ENCODE measurements at places on chromosomes 6 and 20.

DNA sequence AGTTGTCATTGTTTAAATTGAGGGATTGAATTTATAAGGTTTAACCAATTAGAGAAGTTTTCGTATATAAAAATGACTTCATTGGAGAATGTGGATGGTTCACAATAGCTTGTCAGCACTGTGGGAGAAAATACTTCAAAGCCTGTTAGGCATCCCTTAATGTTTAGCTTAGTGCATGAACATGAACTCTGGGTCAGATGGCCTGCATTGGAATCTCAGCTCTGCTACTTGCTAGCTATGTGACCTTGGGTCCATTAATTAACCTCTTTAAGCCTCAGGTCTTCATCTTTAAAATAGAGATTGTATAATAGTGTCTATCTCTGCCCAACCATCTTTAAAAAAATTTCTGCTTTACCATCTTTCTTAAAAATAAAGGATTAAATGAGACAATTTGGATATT, 11.1 kb downstream of the CTNNBL1 start:
- DNase-seq = no peak

GRCh38 chr20:34010405-34010931, 16.8 kb downstream of the RALY start:
- no peak for DNase-seq

DNA sequence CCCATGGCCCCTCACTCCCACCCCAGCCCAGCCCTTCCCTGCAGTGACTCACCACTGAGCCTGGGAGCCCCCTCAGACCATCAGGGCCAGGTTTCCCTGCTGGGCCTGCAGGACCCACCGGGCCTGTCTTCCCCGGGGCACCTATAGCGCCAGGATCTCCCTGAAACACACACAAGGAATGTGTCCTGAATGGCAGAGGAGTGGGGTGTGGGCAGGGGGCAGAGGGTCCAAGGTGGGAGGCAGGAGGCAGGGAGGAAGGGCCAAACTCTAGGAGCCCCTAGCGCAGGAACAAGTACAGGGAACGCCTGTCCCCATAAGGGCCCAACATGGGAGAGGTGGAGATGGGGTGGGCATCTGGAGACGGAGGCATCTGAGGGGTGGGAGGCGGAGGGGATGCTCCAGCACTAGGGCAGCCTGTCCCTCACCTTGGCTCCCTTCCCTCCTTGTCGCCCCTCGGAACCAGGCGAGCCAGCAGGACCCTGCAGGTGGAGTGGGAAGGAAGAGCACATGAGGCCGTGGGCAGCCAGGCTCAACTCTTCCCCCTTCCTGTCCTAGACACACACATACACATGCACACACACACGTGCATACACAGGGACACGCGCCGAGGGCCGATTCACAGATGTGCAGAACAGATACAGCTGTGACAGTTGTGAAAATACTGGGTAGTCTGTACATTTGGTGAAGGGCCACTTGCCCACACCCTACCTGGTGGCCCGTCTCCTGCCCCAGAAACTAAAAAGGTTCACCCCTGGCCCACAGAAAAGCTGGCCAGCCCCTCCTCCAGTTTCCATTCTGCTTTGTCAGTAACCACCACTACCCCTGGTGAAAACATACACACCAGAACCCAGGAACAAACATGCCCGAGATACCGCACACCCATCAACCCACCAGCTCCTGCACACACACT, 24.6 kb downstream of the COL11A2 start:
- no peak for DNase-seq

DNA sequence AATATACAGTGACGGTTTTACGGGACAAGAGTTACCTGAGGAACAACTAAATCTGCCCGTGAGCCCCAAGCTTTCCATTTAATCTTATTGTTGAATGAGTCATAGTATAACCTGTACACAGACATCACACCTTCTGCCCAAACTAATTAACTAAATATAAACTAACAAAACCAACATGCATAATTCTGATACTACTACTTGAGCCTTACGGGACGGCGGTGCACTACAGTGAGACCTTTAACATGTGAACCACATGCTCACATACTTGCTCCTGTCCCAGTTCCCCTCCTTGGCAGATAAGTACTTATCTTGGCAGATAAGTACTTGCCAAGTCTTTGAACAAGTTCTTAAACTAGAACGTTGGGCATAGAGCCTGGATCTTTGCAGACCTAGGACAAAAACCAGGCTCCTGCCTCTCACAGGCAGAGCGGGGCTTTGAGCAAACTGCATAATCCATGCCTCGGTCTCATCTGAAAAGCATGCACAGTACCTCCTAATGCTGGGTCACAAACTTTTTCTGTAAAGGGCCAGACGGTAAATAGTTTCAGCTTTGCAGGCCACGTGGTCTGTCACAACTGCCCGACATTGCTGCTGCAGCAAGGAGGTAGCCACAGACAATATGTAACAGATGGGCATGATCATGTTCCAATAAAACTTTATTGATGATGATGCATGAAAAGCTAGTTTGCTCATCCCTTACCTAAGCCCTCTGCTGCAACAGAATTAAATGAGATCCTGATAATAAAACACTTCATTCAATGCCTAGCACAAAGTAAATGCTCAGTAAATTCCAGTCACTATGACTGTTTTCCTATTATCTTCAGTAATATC, 23.0 kb downstream of the ZNF217 start:
- DNase-seq = no peak

- DNase-seq = no peak
Observed at GRCh38 chr20:63224412-63225081, 8.6 kb upstream of the YTHDF1 start.

DNA sequence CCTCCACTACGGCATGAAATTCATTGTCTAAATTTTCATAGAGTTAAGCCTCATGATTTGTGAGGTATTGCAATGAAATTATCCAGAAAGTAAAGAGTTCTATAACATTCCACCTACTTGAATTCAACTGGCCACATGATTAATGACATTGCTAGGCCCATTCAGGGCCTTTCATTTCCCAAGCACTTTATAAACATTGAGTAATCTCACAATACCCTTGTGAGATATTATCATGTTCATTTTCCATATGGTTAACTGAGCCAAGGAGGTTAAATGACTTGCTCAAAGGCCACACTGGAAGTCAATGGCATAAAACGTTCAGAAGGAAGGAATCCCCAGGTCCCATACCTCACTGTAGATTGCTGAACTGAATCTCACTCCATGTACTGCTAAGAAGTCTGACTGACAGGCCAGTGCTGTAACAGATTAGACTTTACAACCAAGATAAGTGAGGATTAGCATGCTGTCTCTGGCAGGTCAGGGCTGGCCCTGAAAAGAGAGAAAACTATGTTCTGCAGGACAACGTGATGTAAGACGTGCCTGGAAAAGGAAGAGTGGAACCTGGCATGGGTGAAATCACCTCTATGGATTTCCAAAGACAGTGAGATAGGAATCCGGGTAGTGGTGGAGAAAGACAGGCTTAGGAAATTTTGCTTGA, 75.9 kb upstream of the SPACA1 start:
- no peak for DNase-seq

DNA sequence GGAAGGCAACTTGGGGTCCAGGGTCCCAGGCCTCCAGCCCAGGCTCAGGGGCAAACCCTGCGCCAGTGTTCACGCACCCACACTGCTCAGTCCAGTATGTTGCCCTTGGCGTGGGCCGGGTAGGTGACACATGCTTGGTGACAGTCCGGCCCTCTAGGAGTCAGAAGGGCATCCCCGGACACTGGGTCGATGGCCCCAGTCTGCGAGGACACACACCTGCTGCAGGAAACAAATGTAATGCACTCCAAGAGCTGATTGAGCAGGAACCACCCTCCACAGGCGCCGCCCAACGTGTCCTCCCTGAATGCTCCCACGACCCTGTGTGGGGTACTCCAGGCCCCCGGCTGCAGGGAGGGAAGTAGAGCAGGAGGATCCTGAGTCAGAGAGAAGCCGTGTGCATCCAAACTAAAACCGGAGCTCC, 160.7 kb downstream of the DLL1 start:
- no peak for DNase-seq

DNA sequence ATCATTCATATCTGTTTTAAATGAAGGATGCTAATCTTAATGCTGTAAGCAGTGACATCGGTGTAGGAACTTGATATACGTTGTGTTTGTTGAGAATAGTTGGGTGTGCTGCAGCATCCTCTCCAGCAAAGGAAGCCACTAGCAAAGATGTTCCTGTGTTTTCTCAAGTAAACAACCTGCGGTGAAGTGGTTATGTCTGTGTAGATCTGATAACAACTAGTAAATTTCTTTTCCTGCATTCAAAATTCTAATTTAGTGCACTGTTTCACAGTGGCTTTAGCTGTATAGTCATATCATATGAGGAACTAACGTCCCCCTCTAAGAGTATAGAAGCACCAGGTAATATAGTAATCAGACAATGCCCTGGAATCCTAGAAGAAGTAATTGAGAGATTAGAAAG, 38.7 kb downstream of the NCOA7 start:
- no peak for DNase-seq

- DNase-seq = no peak
Observed at GRCh38 chr6:42452171-42453030, 675 bp upstream of the TRERF1 start.

DNA sequence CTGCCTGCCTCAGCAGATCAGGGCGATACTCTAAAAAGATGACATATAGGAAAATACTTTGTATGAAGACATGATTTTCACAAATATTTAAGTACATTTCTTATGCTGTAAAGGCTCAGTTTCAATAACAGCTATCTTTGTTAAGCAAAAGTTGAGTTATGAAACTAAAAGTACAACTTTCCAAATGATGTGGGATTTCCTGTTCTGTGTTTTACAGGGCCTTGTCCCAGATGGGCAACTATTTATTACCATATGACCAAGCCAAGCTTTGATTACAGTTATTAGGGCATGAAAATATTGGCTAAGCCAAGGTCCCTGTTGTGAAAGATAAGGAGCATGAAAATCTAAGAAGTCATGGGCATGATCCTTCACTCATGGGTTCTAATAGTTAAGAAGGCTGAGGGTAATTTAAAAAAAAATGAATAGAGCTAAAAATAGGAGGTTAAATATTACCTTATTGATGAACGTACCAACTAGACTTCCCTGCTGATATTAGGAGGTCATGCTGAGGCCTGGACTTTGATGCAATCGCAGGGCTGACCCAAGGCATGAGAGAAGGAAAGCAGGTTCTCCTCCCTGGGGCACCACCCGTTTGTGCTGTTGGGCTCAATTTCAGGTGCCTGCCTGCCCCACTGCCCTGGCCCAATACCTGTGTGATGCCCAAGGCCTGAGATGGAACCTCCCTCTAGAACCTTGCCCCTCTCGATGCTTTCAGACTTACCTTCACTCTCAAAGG, 294.4 kb upstream of the PRDM1 start:
- no peak for DNase-seq

GRCh38 chr6:70369332-70369950, 43.9 kb upstream of the FAM135A start:
- peak; percentile 40 for DNase-seq

- no peak for DNase-seq
Observed at GRCh38 chr6:116385459-116385802, 14.7 kb downstream of the DSE start.

DNA sequence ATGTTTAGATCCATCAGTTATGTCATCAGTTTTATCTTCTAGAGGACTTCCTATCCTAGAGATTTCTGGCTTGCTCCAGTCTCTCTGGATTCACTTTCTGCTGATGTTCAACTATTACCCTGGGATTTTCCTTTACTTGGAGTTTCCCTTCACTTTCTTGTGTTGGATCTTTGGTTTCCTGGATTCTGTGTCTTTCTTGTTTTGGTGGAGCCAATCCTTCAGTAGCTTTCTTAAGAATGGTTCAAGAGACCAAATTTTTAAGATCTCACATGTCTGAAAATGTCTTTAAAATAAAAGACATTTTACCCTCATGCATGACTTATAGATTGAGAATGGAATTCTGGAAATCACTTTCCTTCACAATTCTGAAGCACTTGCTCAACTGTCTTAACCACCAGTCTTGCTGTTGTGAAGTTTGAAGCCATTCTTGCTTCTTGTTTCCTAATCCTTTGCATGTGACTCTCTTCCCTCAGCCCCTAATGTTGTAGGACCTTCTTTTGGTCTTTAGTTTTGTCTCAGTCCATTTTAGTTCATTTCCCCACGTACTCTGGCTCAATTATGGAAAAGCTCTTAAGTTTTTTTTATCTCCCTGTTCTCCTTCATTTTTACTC, 87.9 kb downstream of the ARID1B start:
- no peak for DNase-seq

- no peak for DNase-seq
Observed at GRCh38 chr20:45361793-45362192, 1.2 kb upstream of the SYS1 start.

DNA sequence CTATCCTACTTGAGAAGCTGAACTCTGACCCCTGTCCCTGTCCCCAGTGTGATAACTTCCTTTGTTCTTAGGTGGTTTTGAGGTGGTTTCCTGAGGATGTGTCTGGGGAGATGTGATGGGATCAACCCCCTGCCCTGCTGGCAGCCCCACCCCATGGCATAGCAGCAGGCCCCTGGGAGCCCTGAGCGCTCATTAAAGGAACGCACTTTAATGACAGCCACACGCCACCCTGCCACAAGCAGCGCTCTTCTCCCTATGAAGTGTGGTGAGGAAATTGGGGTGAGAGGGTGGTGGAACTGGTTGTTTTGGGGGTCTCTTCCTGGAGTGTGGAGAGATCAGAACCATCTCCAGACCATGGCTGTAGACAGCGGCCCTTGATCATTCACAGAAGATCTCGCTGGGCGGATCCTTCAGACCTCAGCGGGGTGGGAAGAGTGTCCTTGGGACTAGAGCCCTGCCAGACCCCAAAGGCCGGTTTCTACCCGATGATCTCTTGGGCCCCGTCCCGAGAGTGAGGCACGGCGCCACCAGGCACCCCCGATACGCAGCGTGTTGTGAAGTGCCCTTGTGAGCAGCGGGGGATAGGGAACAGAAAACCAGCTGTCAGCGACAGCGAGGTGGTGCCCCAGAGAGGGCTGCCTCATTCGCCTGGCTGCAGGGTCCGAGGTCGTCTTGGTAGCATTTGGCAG, 45.4 kb downstream of the SYNJ2 start:
- DNase-seq = no peak

GRCh38 chr20:43766385-43766784, 39.6 kb upstream of the GTSF1L start:
- DNase-seq = no peak

DNA sequence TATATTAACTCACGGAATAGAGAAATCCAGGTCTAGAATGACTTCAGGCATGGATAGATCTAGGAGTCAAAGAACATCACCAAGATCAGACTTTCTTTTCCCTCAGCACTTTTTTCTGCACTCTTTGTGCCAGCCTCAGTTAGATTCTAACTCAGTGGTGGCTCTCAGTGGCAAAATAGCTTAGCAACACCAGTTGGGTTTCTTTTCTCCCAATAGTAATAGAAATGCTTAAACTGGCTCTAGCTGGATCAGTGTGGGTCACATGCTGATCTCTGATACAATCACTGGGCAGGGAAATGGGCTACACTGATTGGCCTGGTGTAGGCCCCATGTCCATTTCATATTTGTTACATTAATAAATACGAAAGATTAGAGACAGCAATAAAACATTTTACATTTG, 44.2 kb upstream of the ARFGEF2 start:
- no peak for DNase-seq

- DNase-seq = no peak
Observed at GRCh38 chr20:20731945-20732296, 19.5 kb upstream of the RALGAPA2 start.

GRCh38 chr6:26331218-26332073, 33.6 kb upstream of the BTN3A2 start:
- DNase-seq = no peak

All from stimulated activated CD4-positive, alpha-beta T cell treated with anti-CD3 and anti-CD28 coated beads, TNF-alpha, amount 100 ng/mL, for 48 hours (primary cell).